ENCODE measurements at places on chromosomes 3 and 15.

- DNase-seq: no peak
Measured at GRCh38 chr3:63877737-63878393, 14.2 kb downstream of the ATXN7 start.

DNA sequence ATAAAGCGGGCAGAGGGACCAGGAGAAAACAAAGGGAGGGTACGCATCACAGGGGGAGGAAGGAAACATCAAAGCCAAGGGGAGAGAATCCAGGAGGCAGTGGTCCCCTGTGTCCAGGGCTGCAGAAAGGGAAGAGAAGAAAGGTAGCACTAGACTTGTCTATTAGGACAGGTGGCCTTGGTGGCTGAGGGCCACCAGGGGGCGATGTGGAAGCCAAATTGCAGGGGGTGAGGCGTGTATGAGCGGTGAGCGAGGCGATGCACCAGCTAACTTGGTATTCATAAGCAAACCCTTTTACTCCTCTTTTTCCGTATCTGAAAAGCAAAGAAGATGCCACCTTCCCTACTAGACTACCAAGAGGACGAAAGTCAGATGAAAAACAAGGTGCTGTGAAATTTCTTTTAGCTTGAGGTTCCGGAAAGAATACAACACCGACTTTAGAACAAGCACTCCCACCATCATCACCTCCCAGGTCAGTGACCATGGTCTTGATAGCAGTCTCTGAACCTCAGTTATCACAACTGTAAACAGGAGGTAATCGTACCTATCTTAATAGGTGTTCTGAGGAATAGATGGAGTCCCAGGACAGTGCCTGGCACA lies 654.4 kb upstream of the ADAMTS9 start:
- DNase-seq: no peak

DNA sequence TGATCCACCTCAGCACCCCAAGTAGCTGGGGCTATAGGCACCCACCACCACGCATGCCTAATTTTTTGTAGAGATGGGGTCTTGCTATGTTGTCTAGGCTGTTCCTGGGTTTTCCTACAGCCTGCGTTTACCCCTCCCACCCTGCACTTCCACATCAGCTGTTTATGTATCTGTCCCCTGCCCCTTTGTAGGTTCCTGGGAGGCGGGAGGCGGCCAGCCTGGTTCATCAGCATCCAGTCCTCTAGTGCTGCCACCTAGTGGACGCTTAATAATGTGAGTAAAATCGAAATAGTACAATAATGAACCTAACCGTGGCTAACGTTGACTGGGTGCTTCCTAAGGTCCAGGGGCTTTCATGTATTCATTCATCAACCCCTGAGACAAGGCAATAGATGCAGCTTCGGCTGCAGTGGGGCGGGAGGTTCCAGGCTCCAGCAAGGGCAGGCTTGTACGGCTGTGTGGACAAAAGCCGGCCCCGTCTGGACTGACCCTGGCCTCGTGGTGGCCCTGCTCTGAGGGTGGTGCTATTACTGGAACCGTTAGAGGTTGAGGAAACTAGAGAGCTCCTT lies 1.2 kb upstream of the LCTL start:
- DNase-seq: no peak

DNA sequence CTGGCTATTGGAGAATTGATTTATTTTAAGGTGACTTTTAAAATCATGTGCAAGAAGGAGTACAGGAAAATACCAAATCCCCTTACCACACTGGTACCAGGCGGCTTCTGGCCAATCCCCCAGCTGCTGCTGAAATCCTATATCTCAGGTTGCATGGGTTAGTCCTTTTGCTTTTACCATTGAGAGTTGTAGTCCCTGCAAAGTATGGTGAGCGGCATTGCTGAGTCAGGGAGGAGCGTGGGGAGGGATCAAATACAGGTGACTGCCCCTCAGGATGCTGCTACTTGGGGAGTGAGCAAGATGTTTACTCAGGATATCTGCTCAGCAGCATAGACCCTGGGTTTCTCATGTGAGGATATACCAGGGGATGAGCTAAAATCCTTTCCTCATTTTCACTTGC lies 131.9 kb upstream of the STAC start:
- DNase-seq: no peak
